ENCODE measurements at places on chromosomes 6 and 20.

GRCh38 chr20:50920997-50921396 lies 10.2 kb downstream of the ADNP start:
- no peak for DNase-seq

DNA sequence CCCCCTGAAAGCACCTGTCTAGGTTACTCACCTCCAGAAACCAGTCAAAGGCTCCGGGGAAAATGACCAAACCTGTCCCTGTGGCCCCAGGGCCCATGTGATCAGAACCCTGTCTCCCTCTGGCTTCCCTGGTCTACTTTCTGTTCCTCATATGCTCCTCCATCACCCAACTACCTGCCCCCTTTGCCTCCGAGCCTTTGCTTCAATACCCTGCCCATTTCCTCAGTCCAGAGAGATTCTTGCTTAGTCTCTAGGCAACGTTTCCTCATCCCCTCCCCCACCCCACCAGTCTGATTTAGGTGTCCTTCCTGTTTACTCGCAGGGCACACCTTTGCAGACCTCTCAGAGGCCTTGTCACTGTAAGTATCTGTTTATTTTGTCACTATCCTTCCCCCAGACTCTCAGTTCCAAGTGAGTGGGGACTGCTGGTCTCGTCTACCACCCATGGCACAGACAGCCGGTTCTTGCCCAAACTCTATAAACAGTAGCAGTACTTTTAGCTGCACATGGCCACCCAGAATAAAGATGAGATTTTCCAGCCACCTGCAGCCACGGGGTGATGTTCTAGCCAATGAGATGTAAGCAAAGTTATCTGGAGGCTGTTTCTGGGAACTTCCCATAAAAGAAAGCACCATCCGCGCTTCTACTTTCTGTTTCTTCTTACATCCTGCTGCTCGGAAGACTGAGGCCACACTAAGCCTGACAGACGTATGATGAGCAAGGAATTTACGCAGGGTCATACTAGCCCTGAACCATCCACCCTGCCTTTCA lies 13.3 kb downstream of the ELOVL5 start:
- no peak for DNase-seq

- DNase-seq: no peak
Observed at GRCh38 chr6:53679446-53679933, 13.9 kb upstream of the KLHL31 start.

DNA sequence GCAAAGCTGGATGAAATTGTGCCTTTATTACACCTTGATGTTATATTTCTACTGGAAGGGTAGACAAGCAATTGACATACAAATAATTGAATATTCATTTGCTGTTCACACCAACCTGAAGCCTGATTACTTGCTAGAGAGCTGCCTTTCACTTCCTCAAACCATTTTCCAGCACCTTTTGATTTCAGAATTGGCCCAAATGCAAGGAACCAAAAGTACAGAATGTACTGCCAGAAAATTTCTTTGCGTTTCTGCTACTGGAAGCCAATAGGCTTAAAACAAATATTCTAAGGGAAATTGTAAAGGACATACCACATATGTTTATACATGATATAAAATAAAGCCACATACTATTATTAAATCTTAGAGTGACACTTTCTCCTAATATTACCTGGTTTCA lies 94.5 kb downstream of the RFPL4B start:
- no peak for DNase-seq

DNA sequence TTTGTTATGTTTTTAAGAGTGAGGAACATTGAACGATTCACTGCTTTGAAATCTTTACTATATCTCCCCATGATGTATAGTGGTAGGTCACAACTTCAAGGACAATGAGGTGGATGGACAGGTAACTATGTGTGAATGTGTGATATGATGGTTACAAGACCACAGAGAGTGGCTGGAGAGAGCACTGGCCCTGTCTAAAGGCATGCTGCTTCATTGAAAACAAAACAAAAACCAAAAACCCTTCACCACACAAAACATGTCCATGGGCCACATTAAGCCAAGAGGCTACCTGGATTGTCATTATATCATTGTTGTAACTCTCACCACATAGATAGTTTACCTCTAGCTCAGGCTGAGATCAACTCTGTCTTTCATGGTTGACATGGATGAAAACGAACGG lies 180.6 kb upstream of the TENT5A start:
- no peak for DNase-seq

GRCh38 chr6:132068766-132069165 lies 117.6 kb upstream of the CCN2 start:
- DNase-seq: no peak

DNA sequence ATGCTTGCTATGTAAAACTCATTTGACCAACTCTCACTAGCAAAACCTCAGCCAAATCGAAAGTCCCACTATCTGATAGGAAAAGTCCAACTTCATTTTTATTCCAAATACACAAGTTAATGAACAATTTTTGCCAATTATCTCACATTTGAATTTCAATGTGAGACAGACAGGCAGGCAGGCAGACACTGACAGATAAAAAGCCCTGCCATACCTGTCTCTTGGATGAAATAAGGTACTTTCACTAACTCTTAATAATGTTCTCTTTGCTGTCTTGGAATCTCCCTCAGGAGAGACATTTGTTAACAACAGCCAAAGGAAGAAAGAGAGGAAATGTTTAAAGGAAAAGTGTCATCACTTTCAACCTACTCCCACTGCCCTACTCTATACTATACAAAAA lies 82.0 kb downstream of the RNGTT start:
- DNase-seq: no peak

DNA sequence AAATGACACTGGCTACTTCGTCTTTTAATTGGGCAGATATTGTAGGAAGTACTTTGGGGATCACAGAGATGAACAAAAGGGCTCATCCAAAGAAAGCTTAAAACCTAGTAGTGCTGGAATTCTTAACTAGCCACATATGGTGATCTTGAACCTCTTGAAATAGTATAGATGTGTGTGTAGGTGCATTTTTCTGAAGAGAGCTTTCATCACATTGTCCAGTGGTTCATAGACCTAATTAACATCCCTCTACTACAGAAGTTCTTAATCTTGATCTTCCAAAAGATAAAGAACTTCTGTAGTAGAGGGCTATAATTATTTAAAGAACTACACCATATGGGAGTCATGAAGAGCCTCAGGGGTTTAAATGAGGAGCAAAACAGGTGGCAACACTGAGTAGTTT lies 2.3 kb upstream of the PRIM2 start:
- no peak for DNase-seq

DNA sequence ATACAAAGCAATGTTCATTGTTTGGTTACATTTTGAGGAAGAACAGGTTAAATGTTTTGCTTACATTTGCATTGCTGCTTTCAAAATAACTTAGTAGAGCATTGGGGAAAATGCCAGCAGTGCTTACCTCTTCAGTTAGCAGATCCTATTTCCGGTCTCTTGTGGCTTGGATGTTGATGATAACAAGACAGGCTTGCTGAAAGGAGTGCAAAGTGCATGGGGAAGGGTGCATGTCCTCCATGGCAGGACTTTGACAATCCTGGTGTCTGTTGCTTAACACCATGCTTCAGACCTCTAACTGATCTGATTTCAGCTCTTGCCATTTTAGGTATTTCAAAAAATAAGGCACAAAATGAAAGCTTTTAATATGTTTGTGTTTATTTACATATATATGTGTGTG lies 21.1 kb downstream of the TPD52L1 start:
- no peak for DNase-seq

GRCh38 chr6:157627195-157627966 lies 195.7 kb upstream of the SNX9 start:
- DNase-seq: no peak

DNA sequence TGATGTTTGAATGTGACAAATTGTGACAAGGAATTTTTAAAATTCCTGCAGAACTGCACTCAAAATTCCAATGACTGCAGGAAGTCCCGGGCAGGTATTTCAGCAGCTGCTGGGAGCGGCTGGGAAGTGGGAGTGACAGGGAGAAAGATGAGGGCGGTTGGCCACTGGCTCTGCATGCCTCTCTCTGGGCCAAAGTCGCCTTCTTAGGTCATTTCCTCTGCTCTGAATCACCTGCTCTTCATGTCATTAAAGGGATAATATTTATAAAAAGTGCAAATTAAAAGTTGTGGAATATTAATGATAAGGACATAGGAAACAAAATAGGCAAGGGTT lies 43.9 kb downstream of the RAMACL start:
- no peak for DNase-seq

DNA sequence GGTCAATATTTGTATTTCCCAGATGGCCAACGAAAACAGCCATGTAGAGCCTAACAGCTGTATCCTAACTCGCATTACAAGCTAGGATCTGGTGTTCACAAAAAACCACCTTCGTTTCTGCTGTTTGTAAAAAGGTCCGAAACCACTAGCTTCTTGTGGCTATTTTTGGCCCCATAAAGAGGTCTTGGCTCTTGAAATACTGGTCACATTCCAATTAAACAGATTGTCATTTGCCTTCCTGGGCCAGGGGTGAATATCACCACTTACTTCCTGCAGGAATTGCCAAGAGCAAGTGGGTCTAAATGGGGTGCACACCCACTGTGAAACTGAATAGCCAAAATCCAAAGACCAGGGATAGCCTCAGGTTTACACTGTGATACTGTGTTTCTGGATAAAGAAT lies 48.2 kb downstream of the TSHZ2 start:
- DNase-seq: no peak

- no peak for DNase-seq
Observed at GRCh38 chr6:116314878-116315277, 35.1 kb upstream of the TSPYL1 start.

GRCh38 chr6:36821581-36822335 lies 17.5 kb downstream of the CPNE5 start:
- DNase-seq: no peak

DNA sequence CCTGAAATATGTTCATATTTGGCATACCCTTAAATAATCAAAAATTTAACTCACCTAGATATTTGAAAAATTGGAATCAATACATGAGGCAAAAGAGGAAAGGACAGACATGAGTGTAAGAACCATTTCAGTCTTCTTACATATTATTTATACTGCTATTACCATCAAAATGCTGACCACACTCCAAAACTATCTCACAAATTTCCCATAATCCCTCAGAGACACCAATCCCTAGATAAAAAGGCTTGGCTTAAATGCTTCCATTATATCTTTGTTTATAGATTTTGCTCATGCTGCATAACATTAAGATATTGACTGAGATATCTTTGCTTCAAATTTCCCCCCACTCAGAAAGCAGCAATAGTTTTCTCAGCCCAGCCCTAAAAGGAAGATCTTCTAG lies 11.7 kb upstream of the NT5DC1 start:
- DNase-seq: no peak

DNA sequence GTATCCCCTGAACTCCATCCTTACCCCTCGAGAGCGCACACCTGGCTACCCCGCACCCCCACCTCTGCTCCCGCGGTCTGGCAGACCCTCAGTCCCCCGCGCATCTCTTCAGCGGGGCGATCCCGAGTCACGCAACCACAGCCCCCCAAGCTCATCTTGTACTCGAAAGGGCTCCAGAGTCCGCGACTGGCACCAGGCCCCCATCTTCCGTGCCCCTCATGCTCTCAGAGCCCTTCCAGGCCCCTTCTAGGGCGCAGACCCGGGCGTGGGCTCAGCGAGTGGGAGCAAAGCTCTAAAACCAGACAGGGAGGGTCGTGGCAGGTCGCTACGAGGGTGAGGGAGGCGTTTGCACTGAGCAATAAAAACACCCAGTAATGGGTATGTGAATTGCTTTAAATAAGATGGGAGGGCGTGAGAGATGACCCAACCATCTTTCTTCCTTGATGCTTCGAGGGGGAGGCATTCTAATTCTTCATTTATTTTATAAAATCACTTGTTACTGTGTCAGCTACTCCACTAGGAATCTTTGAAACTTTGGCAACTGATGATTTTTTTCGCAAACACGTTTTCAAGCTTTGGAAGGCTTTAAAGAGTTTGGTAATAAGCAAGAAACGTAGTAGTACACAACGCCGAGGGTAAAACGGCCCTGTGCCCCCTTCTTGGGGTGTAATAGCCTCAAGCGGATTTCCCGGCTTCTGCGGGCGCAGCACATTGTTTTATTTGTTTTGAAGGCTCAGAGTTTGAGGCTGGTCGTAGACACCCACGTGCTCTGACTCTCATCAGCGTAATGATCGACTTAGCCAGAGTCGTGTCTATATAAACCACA lies 42.6 kb upstream of the SUPT3H start:
- no peak for DNase-seq

- DNase-seq: no peak
Observed at GRCh38 chr20:46946796-46947195, 52.2 kb downstream of the EYA2 start.

DNA sequence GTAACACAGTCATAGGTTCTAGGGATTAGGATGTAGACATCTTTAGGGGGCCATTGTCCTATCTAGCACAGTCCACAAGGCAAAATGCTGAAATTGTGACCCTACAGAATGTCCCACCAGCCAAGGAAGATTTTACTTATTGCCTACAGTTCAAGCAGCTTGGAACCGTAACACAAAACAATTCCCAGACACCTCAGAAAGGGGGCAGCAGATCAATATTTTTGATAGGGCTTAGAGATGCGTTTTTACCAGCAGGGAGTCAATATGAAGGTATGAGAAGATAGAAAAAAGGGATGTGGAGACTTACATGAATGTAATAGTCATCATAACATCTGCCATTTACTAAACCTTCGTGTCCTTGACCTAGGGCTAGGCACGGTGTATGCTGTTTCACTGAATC lies 81.0 kb downstream of the TMEM170B start:
- DNase-seq: no peak

DNA sequence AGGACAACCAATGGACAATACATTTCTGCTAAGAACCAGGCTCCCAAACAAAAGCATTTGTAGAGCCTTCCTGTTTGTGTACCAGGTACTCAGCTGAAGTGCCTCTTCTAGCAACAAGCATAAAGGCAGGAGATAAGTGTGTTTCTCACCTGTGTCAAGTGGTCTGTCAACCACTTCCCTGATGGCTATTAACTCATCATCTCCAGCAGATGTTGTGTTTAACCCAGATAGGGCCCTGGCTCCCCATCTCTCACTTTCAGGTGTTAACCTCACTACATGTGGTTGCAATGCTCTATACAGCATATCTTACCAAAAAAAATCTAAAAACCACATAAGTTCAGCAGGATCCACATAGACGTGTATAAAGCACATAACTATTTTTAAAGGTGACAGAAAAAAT lies 9.6 kb upstream of the IL17A start:
- DNase-seq: peak; percentile 89

GRCh38 chr6:55833284-55833683 lies 42.1 kb downstream of the BMP5 start:
- DNase-seq: no peak

DNA sequence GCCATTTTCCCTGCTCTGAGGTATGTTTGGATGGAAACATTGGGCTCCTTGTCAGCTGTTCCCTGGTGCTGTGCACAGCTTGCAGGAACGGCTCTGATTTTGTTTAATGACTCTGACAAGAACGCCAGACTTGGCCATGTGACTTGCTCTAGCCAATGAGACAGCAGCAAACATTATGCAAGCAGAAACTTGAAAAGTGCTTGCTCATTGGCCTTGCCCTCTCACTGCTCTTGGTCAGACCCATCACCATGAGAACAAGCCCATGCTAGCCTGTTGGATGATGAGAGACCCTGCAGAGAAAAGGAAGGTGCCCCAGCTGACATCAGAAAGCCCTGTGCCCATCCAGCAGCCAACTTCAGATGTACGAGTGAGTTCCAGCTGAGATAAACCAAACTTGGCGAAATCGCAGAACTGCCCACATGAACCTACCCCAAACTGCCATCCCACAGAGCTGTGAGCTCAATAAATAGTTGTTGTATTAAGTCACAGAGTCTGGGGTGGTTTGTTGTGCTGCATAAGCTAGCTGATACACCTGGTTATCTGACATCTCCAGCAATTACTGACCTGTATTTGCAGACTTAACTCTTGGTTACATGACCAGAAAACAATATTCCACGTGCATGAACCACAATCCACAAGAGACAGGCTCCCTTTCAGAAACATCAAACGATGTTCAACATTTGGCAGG lies 96.9 kb downstream of the JPH2 start:
- DNase-seq: peak; percentile 71

- DNase-seq: no peak
Observed at GRCh38 chr6:98686008-98686601, 148.3 kb upstream of the POU3F2 start.

Data from NCI-H774 (cell line).